ENCODE measurements at places on chromosomes 5 and 9.

GRCh38 chr9:110214586-110215355 lies 6.8 kb upstream of the C9orf152 start:
- no peak for DNase-seq

DNA sequence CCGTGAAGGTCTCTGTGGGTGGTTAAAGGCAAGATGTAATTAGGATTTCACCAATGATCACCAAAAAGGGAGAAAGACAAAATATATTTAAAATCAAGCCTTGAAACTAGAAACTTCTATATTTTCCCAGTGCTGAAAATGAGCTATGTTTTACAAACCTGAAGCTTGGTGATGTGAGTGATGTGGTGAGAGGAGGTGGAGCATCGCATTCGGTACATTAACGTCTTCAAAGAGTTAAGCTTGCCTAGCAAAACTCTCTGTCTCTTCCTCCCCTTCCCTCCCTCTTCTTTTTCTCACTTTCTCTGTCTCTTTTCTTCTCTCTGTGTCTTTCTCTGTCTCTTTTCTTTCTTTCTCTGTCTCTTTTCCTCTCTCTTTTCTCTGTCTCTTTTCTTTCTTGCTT lies 347.3 kb upstream of the IRX2 start:
- no peak for DNase-seq

- no peak for DNase-seq
These were observed 63.6 kb upstream of the C5orf63 start for GRCh38 chr5:127136908-127137307.

DNA sequence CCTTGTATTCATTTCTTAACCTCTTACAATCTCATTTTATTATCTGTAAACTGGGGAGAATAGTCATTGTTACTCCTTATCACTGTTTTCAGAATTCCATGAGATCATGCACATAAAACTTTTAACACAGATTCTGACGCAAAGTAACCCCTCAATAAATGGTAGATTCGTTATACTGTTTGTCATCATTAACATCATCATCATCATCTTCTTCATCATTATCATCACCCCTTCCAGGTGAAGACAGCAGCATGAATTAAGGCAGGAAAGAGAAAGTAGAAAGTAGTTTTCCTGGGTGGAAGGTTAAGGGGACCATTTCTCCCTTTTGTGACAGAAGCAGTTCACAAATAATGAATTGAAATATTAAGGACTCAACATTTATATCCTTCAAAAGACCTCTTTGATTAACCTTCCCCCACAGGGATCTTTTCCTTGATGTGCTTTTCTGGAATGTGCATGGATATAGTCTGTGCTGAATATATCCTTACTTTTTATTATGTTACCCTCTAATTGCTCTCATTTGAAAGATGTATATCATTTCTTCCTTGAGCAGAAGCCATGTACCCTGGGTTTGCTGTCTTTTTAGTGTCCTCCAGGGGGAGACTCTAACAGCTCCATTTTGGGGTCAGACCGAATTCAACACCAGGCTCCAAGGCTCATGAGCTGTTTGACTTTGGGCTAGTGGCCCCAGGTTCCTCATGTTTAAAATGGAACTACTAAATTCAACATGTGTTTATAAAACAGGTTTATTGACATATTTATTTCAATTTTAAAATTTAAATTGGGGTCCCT lies 1029.9 kb upstream of the WWC1 start:
- no peak for DNase-seq

DNA sequence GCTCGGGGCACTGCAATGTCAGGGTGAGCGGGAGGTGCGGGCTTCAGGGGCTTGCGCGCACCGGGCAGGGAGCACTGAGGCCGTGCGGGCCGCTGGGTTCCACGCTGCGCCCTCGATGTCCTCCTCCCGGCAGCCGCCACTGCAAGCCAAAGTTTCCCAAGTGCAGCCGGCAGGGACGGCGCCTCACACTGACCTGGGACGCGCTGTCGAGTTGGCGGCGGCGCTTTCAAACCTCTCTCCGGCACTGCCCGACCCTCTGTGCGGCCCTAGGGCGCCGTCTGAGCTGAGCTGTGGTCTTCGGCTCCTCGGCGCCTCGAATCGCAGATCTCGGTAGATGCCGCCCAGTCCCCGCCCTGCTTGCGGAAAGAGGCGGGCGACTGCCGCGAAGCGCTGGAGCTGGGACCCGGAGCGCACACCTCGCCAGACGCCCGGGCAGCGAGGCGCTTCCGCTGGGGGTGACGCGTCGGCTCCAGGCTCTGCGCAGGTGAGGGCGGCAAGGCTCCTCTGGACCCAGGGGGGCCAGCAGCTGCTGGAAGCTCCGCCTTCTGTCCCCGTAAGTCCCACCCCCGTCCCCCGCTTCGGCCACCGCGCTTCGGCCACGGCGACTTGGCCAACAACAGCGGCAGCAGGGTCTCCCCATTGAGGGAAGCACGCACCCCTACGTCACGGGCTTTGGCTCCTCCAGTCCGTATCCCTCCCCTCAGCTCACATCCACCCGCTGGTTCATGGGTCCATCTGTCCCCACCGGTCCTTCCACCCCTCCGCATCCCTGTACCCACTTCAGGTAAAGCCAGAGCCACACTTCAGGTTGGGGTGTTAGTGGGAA lies at the start of gene ANKRD34B:
Gene ANKRD34B (minus strand): TSS at position 320 of the 826 bp plus-strand sequence. CDS start 10,261 bp downstream, outside the sequence.
- peak; percentile 13 for DNase-seq

- DNase-seq: no peak
These were observed 5.8 kb downstream of the TRUB2 start for GRCh38 chr9:128316421-128316820.

- no peak for DNase-seq
These were observed 75.7 kb upstream of the ZNF169 start for GRCh38 chr9:94183240-94183999.

- DNase-seq: no peak
These were observed 35.4 kb downstream of the LHX3 start for GRCh38 chr9:136169495-136169894.

Measured in stimulated activated CD4-positive, alpha-beta T cell treated with anti-CD3 and anti-CD28 coated beads, TNF-alpha, amount 100 ng/mL, for 48 hours (primary cell).